Tibial artery (tissue), 4 donors: ENCODE measurements at places on chromosomes 6 and 20.

- no peak for DNase-seq
Measured at GRCh38 chr6:70396163-70396562, 17.1 kb upstream of the FAM135A start.

DNA sequence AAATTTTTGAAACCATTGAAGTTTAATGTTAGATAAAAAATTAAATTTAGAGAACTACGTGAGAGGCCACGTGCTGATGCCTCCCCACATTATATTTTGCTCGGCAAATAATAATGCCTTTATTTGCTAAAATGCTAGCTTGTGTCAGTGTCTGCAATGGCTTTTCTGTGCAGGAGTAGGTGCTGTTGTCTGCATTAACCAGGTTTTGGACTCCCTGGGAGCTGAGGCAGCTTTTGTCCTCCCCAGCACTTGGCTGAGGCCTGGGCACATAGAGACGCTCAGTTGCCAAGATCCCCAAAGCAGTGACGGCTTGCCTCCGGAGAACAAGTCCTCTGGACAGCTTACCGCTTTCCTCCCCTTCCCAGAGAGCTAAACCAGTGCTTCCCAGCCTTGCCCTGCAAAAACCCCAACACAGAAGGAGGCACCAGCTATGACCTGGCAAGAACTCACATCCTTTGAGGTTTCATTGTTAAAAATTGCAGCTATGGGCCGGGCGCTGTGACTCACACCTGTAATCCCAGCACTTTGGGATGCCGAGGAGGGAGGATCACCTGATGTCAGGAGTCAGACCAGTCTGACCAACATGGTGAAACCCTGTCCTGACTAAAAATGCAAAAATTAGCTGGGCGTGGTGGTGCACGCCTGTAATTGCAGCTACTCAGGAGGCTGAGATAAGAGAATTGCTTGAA, 59.9 kb downstream of the KAT14 start:
- DNase-seq: no peak

- no peak for DNase-seq
Measured at GRCh38 chr6:168554472-168554871, 113.5 kb downstream of the SMOC2 start.

GRCh38 chr6:44831002-44831610, 443.6 kb downstream of the CDC5L start:
- DNase-seq: no peak

GRCh38 chr6:165776691-165777090, 113.7 kb upstream of the PDE10A start:
- DNase-seq: no peak

DNA sequence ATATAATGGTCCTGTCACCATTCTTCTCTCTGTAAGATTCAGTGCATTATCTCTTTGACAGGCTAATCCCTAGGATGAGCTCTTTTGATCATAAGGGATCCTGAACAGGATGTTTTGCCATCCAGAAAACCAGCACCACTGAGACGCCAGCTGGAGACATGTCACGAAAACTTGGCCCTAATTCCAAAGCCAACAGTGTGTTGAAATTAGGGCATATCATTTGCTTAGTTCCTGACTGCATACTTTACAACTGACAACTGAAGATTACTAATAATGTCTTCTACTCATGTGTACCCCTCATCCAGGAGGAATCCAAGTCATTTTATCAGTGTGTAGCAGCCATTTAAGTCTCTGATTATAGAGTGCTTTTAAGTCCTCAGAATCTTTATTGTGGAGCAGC, 243.6 kb downstream of the KCNQ5 start:
- no peak for DNase-seq

DNA sequence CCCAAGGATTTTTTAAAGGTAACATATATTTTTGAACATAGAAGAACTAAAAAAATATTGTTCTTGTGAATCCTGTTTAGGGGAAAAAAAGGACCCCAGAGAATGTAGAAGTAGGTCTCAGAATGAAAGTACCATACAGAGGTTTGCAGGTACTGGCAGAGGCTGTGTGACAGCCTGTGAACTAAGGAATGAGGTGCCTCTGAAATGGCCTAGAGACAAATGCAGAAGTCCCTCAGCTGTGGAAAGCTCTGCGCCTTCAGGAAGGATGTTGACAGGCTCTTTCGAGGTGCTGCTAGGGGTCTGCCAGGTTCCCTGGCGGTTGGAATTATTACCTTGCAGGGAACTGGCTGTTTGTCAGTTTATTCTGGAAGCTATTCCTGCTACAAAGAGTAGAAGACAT, 8.6 kb upstream of the TUBB2B start:
- no peak for DNase-seq

GRCh38 chr6:117951783-117952182, 44.7 kb downstream of the SLC35F1 start:
- no peak for DNase-seq
